ENCODE measurements at places on chromosomes 13 and 19. TPM values are rescaled to one million over a fixed set of nuclear protein-coding genes. Genes with fewer than 3 reads are reported as not detected.

DNA sequence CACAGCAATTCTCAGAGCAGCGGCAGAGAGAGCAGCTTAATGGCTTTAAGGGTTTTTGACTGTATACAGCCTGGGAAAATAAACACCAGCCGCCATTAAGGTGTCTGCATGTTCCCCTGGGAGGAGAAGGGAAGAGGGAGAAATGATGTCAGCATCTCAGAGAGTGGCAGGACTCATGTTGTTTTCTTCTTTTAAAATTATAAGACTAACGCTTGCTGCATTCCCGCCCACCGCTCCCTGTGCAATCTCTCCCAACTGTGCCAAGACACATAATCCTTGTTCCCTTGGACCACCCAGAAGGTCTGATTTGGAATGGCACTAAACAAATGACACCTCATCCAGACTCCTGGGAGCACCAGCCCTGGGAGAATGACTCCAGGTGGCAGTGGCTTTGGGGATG lies 27.7 kb upstream of the FAM216B start:
- no peak for DNase-seq

CRX gene
- 0.15 TPM for polyA plus RNA-seq

GRCh38 chr13:70108356-70109105 lies at the start of gene KLHL1:
Gene KLHL1, minus strand, starts transcription at chr13:70108452. Its CDS starts 753 bp downstream, at chr13:70107699.
- DNase-seq: peak; percentile 51

DNA sequence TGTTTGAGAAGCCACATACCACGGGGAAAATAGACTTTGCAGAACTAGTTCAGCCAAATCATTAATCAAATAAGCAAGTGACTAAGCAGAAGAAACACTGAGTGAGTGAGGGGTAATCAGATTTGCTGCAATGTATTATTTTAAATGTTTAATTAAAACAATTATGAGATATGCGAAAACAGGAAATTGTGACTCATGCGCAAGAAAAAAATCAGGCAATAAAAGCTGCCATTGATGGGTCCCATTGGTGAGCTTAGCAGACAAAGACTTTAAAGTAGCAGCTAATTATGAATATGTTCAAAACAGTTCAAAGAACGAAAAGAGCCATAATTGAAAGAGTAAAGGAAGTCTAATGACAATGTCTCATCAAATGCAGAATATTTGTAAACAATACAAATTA lies 644.1 kb downstream of the GPC5 start:
- DNase-seq: no peak

DNA sequence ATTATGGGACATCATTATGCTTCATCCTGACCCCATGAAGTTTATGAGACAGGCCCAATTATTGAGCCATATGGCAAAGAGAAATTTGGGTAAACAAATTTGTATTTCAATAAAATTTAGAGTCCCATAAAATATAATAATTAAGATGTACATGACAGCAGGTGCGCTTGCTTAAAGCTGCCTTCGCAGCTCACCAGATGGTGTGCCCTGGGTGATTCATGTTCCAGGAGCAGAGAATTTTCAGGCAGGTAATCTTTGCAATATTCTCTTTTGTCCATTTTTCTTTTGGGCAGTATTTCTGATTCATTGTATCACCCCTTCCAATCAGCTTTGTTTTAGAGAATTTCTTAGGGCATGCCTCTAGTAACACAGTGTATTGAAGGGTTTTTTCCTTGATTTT lies 39.5 kb upstream of the WASF3 start:
- DNase-seq: no peak

- peak; percentile 81 for DNase-seq
Measured at GRCh38 chr19:37817180-37817981, 38.0 kb upstream of the ZNF573 start.

DNA sequence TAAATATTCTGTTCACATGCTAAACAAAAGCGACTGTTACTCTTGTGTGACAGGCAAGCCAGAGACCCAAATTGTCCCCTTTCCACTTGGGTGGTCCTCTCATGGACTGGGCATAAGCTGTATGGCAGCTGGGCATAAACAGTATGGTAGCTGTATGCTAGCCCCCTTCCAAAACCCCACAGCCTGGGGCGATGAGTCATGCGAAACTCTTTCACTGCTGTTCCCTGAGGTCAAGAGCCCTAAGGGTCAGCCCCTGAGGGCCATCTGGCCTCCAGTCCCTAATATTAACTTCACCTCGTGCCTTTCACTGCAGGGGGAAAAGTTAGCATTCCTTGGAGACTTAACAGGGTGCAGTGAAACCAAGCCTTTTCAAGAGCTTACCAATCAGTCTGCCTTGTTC lies 45.6 kb upstream of the ZNF562 start:
- DNase-seq: no peak

GRCh38 chr19:38735257-38735686 lies 9.0 kb downstream of the CAPN12 start:
- no peak for DNase-seq

LRRC63 gene
- 0.18 TPM for polyA plus RNA-seq

GRCh38 chr13:48112896-48113755 lies 18.2 kb upstream of the MED4 start:
- no peak for DNase-seq

DAND5 gene
- 0.18 TPM for polyA plus RNA-seq

IQCN gene
- polyA plus RNA-seq: 7.2 TPM
